ENCODE measurements at places on chromosomes 16 and 17.

GRCh38 chr17:33284022-33284421 lies 9.1 kb downstream of the ASIC2 start:
- no peak for DNase-seq

DNA sequence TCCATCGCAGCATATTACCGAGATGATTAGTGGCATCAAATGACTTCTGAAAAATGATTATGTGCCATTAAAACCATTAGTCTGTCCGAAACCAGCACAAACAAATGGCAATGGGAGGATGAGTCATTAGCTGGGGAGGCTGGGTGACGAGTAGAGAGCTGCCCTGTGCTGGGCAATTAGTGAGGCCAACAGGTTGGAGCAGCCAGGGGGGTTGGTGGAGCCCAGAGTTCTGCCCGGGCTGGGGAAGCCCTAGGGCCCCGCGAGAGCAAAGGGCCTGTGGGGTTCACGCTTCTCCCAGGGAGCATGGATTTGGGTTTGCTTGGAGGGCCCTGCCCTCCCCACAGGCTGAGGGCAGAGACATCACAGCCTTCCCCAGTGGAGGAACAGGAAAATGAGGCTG lies 152.1 kb upstream of the RPL38 start:
- no peak for DNase-seq

DNA sequence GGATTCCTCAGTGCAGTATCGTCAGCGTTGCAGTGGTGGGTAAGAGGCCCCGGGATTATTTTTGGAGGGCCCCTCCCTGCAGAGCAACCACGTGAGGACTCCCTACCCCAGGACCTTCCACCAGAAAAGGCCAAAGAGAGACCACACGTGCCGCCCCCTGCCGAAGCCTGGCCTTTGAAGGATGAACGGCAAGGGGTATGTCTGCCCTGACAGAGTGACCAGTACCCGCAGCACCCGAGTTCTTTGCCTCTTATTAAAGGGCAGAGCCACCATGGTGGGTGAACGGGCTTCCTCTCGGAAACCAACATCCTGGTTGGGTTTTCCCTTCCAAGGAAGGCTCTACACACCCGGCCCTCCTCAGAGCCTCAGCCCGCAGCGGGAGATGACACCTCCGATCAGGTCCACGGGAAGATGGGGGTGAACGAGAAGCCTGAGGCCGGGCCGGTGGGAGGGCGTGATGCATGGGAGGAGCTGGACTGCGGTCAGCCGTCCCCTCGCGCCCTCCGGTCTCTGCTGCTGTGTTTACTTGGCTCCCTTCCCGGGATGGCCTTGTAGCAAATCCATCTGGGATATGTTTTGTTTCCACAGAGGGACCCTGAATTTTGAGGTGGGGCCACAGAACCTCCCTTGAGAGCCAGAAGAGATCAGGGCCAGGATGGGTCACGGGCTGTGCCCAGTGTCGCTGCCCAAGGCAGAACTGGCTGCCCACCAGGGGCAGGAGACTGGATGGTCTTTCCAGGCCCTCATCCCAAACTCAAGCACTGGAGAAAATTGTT lies 49.1 kb downstream of the TBC1D16 start:
- no peak for DNase-seq

DNA sequence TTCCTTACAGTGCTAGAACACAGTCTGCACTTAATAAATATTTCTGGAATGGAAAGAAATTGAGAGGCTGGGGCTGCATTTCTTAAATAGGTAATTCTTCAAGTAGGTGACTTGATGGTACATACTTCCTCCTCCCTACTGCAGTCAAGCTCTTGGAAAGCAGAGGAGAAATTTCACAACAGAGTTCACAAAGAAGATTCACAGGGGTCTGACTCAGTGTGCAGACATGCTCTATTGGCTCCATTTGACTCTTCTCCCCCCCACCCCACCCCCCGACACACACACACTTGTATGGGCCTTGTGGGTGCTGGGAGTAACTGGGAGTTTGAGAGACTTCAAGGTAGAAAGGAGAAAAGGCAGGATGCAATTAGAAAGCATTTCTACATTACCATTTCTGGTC lies 6.2 kb upstream of the MYOCD start:
- DNase-seq: no peak

DNA sequence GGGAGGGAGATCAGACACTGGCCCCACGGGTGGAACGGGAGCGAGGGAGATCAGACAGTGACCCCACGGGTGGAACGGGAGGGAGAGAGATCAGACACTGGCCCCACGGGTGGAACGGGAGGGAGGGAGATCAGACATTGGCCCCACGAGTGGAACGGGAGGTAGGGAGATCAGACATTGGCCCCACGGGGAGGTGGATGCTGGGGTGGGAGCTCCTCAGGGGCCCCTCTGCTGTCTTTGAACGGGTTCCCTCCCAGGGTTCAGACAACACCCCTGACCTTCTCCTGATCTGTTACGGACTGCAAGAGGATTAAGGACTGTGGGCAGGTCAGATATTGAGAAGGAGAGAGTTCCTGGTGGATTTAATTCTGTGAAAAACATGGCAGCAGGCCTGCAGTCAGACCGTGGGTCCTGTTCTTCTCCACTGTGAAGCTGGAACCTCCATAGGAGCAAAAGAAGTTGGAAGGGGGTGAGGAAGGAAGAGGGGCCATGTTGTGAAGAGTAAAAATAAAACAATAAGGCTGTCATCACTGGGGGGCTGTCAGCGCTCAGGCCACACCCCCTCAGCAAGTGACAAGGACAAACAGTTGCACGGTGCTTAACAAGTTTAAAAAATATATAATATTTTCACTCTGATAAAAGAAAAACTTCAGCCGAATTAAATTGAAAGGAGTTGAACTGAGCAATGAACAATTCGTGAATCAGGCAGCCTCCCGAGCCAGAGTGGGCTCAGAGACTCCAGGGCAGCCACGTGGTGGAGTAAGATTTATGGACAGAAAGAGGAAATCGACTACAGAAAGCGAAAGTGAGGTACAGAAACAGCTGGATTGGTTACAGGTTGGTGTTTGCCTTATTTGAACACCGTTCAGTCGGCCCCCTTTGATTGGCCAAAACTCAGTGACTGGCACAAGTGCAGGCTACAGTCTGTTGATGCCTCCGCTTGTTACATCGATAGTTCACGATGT lies 348.7 kb upstream of the TNRC6C start:
- DNase-seq: peak; percentile 72

DNA sequence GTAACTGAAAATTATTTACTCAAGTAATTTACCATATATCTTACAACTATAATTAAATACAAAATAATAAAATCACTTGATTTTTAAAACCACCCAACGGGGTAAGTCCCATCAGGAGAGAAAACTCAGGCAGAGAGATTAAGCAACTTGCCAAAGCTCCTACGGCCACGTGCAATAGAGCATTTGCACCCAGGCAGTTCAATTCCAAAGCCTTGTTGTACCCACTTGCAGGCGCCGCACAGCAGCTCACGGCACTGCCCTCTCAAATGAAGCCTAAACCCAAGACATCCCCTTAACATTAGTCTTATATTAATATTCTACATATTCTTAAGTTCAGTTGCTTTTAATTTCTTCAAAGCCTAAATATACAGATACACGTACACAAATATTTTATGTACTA lies 75.7 kb downstream of the SPAG9 start:
- DNase-seq: no peak

DNA sequence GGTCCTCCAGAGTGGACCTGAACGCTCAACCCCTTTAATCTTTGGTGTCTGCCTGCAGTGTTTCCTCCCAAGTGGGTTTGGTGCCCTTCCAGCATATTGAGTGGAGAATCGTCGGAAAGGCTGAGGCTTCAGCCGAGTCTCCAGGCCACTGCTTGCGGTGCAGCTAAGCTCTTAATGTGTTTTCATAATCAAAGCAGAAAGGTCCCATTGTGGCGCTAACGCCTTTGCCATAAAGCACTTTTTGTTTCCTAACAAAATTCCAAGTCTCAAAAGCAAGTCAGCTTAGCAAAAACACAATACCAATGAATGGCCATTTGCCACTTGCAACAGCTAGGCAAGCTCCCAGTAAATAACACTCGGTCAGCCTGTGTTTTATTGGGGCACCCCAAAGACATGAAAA lies 57.6 kb downstream of the KSR1 start:
- DNase-seq: no peak

DNA sequence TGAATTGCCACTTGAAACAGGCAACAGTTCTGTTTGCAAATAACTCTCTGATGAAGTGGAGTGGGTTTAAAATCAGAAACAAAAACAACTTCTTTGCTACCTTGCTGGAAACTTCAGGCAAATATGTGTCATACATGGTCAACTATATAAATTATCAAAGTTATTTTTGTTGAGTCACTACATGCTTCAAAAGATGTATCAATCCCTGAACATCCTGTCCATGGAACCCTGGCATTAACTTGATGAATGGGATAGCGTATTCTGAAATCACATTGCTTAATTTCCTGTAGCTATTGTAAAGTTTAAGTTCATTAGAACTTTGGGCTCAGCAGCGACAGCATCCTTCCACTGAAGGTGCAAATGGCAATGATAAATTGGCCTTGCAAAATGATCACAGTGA lies 213.6 kb upstream of the MAF start:
- no peak for DNase-seq

DNA sequence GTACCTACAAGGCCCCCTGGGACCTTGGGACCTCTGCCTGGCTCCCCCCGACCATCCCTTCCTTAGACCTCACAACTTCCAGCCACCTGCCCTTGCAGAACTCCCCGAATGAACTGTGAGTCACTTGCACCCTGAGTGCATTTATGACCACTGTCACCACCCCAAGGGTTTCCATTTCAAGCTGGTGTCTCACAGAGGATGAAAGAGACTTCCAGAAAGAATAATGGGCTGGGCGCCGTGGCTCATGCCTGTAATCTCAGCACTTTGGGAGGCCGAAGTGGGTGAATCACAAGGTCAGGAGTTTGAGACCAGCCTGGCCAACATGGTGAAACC lies 124.5 kb upstream of the CIBAR2 start:
- DNase-seq: no peak

DNA sequence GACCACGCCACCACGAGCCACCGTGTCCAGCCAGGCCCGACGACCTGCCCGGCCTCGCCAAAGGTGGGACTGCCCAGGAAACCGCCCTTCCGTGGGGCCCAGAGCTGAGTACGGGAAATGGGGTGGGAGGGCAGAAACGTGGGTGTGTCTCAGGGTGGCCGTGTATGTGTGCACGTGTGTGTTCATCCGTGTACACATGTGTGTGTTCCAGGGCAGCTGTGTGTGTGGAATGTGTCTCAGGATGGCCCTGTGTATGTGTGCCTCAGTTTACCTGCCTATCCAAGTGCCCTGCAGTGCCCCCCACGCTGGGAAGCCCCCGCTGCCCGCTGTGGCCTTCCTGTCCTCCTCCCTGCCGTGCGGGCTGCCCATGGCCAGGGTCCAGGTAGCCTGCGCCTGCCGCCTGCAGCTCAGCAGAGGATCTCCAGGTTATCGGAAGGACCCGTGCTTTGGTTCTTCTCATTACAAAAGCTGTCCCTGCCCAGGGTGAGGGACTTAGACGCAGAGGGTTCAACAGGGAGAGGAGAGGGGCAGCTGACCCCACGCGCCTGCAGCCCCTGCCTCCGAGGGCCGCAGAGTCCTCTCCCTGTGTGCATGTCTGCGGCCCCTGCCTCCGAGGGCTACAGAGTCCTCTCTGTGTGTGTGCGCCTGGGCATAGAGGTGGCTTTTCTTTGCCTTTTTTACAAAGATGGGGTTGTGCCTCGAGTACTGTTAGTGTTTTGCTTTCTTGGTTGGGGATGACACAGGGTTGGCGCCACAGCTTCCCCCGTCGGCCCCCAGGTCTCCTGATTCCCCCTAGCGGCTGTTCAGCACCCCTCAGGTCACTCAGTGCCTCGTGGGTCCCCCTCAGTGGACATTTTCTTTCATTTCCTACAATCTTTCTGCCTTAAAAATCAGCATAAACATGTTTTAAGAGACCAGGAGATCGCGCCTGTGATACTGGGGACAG lies 23.6 kb downstream of the ZNF469 start:
- DNase-seq: no peak

DNA sequence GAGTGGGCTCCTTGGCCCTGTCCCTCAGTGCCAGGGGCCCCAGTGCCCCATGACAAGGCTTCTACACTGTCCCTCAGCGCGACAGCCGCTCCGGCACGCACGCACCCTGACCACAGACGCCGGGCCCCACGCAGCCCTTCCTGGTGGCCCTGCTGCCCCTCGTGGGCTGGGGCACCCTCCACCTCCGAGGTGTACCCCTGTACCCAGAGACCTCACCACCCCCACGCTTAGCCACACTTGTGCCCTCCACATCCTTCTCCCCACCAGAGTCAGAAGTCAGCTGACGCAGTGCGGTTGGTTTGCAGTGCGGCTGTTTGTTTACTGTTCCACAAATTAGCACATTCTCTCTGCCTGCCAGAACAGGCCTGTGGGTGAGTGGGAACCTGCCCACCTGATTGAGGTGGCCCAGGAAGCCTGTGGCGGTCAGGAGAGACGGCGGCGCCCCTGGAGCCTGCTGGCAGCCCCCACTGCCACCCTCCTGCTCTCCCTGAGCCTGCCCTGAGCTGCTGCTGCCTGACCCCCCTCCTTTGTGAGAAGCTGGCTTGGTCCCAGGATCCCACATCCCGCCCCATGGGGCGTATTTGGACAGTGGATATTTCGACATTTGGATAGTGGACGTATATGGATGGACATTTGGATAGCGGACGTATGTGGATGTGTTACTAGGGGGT lies 38.0 kb upstream of the CDH15 start:
- DNase-seq: no peak

DNA sequence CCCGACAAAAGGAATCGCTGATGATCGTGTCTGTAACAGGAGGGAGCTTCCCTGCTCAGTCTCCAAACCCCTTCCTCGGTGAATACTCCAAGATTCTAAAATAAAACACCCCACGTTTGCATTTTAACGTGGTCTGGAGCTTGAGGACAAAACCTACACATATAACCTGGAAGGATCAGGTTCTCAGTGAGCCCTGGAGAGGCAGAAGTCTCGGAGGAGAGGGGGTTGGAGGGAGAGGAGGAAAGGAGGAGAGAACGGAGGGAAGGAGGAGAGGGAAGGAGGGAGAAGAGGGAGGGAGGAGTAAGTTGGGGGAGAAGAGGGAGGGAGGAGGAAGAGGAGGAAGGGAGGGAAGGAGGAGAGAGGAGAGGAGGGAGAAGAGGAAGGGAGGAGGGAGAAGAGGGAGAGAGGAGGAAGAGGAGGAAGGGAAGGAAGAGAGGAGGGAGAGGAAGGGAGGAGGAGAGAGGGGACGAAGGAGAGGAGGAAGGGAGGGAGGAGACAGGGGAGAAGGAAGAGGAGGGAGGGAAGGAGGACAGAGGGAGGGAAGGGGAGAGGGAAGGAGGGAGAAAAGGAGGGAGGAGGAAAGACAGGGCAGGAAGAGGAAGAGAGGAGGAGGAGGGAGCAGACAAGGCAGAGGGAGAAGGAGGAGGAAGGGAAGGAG lies 27.4 kb upstream of the GINS2 start:
- DNase-seq: no peak

- DNase-seq: no peak
These were observed 1.6 kb upstream of the CDH5 start for GRCh38 chr16:66364959-66365306.

GRCh38 chr16:54928016-54928356 lies 2.7 kb upstream of the IRX5 start:
- no peak for DNase-seq

GRCh38 chr16:12587646-12588277 lies 215.9 kb downstream of the CPPED1 start:
- DNase-seq: no peak

- no peak for DNase-seq
These were observed 4.0 kb downstream of the CCDC92B start for GRCh38 chr17:2745317-2746037.

GRCh38 chr17:55722742-55723487 lies at the start of gene TMEM100:
TSS of gene TMEM100 (minus strand) at chr17:55722864. CDS start at chr17:55721070, 1,794 bp downstream.
- no peak for DNase-seq

GRCh38 chr17:62739645-62740388 lies 68.3 kb downstream of the MARCHF10 start:
- no peak for DNase-seq

Measured in activated naive CD8-positive, alpha-beta T cell treated with anti-CD3 and anti-CD28 coated beads for 36 hours (primary cell).